ENCODE measurements at places on chromosomes 13 and 19.

DNA sequence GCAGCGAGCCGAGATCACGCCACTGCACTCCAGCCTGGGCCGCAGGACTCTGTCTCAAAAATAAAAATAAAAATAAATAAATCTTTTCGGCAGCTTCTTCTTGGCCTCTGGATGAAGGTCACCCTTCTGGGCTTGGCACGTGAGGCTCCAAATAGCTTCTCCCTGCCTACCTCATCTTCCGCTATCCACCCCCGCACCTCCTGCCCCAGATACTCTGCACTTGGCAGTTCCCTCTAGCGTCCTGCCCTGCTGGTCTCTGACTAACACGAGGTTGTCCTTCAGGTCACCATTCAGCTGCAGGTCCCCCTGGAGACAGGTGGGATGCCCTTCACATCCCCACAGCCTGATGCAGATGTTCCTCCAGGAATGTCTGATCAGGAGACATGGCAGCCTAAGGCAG is 8.5 kb upstream of the CCL25 start:
- DNase-seq, result no peak

DNA sequence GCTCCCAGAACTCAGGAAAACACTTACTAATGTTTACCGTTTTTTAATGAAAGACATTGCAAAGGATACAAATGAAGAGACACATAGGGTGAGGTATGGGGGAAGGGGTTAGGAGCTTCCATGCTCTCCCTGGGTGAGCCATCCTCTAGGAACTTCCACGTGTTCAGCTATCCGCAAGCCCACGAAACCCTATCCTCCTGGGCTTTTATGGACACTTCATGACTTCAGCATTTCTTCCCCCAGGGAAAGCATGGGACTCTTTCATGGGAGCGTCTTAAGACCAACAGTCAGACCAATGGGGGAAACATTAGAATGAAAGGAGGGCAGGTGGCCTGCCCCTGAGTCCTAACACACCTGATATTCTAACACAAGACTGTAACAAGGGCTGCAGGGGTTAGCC is 6.6 kb upstream of the ESD start:
- DNase-seq, result no peak

DNA sequence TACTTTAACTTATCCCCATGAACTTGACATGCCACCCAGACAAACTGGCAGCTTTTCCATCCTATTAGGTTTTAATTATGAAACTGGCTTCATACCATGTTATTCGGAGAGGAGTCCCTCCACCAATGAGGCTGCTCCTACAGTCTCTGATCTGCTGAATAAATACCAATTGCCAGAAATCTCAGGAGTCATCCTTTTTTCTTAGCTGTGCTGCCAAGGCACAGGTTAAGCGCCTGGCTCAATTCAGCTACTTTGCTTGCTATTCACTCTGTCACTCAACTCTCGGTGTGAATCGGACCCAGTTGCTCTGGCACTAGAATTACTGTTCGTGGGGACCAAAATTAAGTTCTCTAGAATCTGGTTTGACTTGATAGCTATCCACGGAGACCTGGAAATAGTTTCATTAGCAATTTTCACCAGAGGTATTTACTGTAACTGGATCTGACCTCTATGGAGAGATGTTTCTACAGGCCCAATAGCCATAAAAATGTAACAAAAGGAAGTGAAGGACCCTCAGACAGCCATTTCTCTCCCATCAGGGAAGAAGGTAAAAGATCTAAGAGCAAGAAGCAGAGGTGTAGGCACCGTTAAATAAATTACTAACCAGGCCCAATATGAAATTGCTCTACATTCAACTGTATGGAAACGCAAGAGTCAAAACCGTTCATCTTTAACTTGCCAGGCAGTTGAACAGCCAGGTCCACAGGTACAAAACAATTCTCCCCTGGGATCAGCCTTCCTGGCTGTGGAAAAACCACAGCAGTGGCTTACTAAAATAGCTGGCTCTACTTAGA is 5.4 kb downstream of the ZC3H4 start:
- no peak for DNase-seq

GRCh38 chr19:23526302-23526701 is 131.0 kb upstream of the ZNF91 start:
- DNase-seq, result no peak

GRCh38 chr13:20924758-20925394 is 22.3 kb upstream of the XPO4 start:
- DNase-seq, result peak; percentile 9

GRCh38 chr19:49664171-49665035 is 1.3 kb downstream of the IRF3 start:
- peak; percentile 52 for DNase-seq

- DNase-seq, result no peak
Observed at GRCh38 chr13:41145136-41145908, 12.7 kb upstream of the KBTBD6 start.

- no peak for DNase-seq
Observed at GRCh38 chr13:72383646-72384045, 343.8 kb downstream of the MZT1 start.

DNA sequence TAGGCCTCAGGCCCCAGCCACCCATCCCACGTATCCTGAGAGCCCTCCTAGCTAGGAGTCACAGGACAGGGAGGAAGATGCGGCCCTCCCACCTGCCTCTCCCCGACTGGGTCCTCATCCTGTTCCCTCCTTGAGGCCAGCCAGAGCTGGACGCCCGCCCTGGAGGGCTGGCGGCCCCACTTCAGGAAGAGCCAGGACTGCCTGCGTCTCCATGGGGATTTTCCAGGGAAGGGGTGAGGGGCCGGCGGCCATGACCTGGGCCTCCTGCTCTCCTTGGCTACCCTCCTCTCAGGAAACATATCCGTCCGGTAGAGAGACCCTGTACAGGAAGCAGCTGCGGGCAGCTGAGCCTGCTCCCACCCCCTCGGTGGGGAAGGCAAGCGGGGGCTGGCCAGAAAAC is 11.3 kb upstream of the PRKD2 start:
- DNase-seq, result no peak

GRCh38 chr19:48772503-48772953 is 17.2 kb downstream of the FGF21 start:
- no peak for DNase-seq

DNA sequence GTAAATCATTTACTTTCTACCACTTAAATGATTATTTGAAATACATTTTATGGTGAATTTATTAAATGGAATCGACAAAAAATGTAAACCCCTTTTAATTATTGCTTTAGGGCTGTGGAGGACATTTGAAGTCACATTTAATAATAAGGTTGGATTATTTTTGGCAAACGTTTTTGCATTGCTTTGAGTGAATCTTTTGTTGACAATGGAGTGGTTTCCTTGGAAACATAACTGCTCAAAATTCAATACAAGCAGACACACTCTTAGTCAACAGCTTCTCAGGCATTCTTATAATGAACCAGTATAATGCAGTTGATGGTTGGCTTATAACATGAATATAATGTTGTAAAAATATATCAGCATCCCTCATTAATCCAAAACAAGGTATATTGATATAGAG is 104.7 kb downstream of the DCLK1 start:
- DNase-seq, result no peak

DNA sequence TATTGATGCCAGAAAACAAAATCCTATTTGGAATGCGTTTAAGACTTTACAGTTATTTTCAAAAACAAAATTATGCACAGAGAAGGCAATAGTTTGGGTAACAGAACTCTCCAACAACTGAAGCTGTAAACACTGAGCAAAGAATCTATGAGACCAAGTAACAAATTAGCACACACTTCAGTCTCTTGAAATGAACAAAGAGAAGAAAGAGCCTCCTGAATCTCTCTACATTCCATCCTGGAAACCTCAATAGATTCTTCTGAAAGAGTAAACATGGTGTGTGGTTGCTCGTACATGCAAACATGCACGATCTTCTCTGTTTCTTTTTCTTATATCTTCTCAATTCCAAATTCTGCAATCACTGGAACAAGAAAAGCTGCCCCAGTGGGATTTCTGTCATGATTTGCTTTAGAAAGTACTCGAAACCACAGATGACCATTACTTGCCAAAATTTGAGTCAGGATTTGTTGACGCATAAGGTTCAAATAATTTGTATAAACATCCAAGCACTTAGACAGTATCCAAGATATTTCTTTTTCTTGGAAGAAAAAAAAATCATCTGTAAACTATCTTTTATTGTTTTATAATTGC is 137.9 kb upstream of the DACH1 start:
- DNase-seq, result no peak

DNA sequence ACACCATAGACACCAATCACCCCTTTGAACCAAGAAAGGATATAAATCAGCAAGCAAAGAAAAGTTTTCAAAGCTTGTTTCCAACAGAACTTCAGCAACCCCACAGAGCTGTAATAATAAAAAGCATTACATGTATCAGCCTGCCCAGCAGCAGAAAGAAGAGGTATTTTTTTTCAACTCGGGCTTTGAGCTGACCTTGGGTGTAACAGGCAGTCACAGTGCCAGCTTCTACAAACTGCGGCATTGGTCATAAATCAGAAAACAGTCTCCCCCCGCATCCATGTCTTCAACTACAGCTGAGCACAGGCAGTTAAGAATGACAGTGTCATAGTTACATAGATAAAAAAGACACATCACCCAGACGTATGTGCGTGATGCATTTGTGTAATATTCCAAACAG is 671.0 kb upstream of the SLITRK1 start:
- DNase-seq, result no peak

DNA sequence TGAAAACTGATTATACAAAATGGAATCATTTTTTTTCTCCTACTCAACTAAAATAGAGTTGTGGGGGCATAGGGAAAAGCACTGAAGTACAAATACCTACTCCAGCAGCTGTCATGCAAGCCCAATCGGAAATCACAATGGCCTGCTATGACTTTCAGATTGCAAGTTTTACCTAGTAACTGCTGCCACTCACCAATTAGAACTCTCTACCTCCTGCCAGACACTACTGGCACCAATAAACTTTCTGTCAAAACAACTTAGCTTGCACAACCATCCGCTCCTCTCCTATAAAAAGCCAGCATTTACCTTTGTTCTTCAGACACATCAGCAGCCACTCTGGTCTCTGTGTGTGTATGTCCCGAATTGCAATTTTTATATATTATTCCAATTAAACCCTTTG is 9.3 kb upstream of the TRPC4 start:
- DNase-seq, result no peak

DNA sequence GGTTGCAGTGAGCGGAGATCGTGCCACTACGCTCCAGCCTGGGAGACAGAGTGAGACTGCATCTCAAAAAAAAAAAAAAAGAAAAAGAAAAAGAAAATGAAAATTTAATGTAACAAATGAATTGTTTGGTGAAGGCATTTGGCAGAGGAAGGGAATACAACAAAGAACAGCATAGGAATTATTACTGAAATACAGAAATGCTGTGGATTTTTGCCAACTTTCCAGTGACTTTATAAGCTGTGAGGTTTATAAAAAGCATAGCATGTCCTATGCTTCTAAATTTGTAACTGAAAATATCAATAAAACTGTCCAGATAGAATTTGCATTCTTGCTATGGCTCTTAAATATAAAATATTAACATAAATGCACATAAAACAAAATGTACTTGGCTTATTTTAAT is 112.9 kb upstream of the IRS2 start:
- DNase-seq, result no peak

GRCh38 chr19:6101991-6102390 is 8.3 kb downstream of the RFX2 start:
- no peak for DNase-seq

- DNase-seq, result no peak
Observed at GRCh38 chr13:41909506-41909905, 51.4 kb downstream of the VWA8 start.

- DNase-seq, result no peak
Observed at GRCh38 chr19:54462655-54463530, 685 bp downstream of the LENG9 start.

- DNase-seq, result no peak
Observed at GRCh38 chr13:38528986-38529385, 157.9 kb upstream of the FREM2 start.

DNA sequence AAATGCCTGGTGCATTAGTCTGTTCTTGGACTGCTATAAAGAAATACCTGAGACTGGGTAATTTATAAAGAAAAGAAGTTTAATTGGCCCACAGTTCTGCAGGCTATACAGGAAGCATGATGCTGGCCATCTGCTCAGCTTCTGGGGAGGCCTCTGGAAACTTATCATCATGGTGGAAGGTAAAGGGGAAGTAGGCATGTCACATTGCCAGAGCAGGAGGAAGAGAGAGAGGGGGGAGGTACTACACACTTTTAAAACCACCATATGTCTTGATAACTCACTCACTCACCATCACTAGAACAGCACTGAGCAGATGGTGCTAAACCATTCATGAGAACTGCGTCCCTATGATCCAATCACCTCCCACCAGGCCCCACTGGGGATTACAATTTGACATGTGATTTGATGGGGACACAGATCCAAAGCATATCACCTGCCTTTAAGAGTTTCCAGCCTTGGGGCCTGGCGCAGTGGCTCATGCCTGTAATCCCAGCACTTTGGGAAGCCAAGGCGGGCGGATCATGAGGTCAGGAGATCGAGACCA is 219.0 kb downstream of the KATNAL1 start:
- DNase-seq, result no peak

DNA sequence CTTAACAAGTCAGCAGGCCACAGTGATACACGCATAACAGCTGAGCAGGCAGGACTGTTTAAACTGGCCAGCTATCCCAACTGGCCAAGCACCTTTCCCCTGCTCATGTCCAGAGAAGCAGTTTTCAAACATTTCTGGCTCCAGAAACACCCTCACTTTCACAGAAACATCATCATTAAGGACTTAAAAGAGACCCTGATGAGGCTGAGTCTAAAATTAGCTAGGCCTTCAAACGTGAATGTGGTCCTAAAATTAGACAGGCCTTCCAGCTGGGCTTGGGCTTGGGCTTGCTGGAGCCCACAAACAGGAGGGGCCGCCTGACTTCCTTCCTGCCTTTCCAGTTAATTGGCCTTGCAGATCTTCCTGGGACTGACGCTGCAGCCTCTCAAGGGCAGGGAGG is 334.2 kb downstream of the DNAJC15 start:
- no peak for DNase-seq

DNA sequence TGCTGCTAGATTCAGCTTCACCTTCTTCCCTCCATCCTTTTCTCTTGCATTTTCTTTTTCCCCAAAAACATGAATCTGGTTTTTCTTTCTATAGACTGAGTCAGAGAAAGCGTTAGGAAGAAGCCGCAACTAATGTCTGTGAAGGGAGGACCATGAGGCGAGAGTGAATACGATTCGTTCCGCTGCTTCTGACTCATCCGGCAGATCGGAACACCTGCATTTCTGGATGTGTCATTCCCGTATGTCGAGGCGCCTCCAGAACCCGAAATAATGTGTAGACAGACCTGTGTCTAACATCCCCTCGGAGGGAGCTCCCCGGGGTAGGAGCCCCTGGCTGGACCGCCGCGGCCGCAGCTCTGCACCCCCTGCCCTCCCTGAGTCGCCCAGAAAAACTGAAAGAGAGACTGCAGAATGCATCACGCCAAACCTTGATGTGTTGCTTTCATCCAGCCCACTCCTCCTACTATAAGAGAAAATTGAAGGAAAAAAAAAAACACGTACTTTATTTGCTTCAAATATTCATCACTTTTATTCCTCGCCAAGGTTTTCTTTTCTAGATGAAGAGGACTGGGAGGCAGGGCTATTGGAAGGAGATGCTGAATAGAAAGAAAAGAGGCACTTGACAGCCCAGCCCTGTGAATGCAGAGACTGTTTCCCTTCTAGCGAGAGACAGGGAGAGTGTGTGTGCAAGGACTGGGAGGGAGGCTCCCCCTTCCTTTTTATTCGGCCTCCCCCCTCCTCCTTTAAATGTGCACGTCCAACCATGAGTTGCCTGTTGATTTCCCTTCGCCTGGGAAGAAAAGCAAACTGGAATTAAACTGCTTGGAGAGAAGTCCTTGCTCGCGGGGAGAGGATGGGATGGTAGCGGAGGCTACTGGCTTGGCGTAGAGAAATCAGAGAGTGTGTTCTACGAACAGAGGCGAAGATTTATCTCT is 616 bp upstream of the PCDH17 start:
- no peak for DNase-seq

GRCh38 chr13:113304121-113304520 is 7.1 kb downstream of the LAMP1 start:
- no peak for DNase-seq

Measured in esophagus squamous epithelium (tissue), 5 donors.